ENCODE measurements at places on chromosomes 6 and 20.

- no peak for DNase-seq
Observed at GRCh38 chr6:42059743-42060142, 9.4 kb downstream of the TAF8 start.

- no peak for DNase-seq
Observed at GRCh38 chr20:12269579-12269978, 351.9 kb downstream of the BTBD3 start.

DNA sequence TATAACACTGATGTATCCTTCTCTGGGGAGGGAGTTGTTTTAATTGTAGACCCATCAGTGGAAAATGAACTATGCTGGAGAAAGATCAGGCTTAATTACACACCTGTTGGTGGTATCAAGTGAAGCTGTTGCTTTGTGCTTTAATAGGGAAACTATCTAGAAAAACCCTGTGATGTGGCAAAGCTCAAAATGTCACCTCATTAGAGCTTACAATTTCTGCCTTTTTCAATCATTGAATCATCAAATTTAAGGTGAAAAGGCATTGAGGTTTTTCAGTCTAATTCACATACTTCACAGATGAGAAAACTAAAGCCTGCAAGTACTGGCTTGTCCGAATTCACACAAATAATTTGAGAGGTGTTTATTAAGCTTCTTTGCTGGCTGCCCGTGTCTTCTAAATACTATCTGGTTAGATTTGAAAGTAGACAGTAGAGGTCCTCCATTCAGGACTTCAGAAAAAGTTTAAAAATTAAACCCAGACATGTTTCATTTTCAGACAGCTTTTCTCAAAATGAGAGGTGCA is 143.3 kb upstream of the MAP3K7 start:
- no peak for DNase-seq

- no peak for DNase-seq
Observed at GRCh38 chr6:95830859-95831557, 184.8 kb upstream of the FUT9 start.
